ENCODE measurements at places on chromosomes 16 and 17. TPM values are rescaled to one million over a fixed set of nuclear protein-coding genes. Genes with fewer than 3 reads are reported as not detected.

The TMEM98 gene
- 0.22 TPM for total RNA-seq

The CNTNAP1 gene
- 1.2 TPM for total RNA-seq

The NUBP1 gene
- total RNA-seq = 41.3 TPM

The KCNG4 gene
- not detected for total RNA-seq

GRCh38 chr17:42846594-42847280 lies 2.4 kb downstream of the AOC2 start:
- no peak for DNase-seq

GRCh38 chr17:73292031-73292531 lies 19.7 kb downstream of the CDC42EP4 start:
- no peak for DNase-seq

Measured in CD8-positive, alpha-beta memory T cell (primary cell).